ENCODE measurements at places on chromosomes 12 and 14.

DNA sequence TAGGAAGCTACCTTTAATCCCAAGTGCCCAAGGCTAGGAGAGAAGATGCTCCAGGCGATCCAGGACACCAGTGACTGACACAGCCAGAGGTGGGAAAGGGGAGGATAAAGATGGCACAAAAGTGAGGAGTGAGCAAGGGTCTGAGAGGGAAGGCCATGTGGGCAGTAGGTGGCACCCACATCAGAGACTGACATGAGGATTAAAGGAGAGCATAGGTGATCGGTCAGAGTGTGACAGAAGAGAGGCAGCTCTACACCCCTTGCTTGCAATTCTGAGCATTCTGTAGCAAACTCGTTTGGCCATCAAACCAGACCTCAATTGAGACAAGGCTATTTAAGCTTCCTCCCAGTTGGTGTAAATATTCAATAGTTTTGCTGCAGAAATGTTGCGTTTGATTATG, 724 bp upstream of the CD27 start:
- DNase-seq, result no peak

DNA sequence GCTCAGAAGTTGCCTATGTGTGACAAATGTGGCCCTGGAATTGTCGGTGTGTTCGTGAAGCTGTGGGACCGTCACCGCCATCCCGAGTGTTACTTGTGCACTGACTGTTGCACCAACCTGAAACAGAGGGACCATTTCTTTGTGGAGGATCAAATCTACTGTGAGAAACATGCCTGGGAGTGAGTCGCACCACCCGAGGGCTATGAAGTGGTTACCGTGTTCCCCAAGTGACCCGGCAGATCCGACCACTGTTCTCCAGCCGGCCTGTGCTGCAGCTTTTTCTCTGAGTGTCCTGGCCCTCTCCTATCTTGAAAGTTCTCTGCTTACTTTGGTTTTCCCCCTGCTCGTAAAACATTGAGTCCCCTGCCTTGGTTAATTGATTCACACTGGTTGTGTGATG, 65.3 kb downstream of the VCPKMT start:
- peak; percentile 47 for DNase-seq

DNA sequence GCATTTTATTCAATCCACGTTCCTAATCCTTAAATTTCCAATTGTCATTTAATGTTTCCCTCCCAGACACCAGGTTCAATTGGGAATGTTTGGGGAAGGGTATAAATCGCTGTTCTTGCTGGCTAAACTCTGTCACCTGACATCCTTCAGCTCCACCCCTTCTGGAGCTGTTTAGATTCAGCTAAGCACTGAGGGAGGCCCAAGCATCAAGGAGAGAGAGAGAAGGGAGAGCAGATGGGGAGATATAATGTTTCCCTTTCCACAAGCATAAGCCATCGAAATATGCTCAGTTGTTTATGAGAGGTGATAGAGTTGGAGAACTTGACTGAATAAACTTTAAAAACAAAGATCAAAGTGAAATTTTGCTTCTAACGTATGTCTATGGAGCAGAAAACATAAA, 1.8 kb downstream of the ABCC9 start:
- DNase-seq, result no peak

GRCh38 chr12:38258411-38258810, 58.2 kb upstream of the ALG10B start:
- no peak for DNase-seq

DNA sequence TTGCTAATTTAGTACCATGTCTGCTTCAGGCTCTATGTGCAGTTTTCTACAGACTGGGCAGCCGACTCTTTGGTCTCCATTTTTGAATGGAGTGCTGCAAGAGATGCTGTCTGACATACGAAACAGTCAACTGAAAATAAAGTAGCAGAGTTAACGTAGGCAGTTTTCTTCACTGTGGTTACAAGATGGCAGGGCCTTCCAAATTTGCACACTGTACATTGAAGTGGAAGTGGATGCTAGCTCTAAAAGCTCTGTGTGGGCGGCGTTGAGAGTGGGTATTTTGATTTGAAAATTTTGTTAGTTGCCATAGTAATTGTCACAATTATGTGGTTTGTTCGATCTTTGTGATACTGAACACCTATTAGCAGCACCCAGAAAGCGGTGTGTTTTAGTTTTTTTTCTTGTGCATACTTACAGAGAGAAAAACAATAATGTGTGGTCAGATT, 154.9 kb upstream of the ATP2B1 start:
- DNase-seq, result no peak

- DNase-seq, result no peak
These were observed 305.3 kb downstream of the MED13L start for GRCh38 chr12:115972241-115972640.

Data from epithelial cell of esophagus (primary cell).